ENCODE measurements at places on chromosomes 5 and 9.

DNA sequence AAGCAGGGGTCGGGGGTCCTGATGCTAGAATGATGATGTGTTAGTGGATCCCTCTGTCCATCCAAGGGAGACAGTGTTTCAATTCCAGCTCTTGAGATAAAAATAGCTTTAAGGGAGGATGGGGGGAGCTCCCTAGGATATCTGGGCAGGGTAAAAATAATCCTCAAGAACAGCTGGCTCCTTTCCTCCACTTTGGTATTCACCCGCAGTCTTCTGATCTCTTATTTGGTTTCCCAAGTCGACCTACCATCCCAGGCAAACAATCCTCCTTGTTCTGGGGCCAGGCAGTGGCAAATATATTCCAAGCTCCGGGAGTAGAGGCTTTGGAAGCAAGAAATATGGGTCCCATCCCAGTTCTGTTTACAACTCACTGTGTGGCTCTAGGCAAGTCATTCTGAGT, 14.5 kb upstream of the COL27A1 start:
- no peak for DNase-seq

- no peak for DNase-seq
These were observed 97.8 kb downstream of the INVS start for GRCh38 chr9:100196828-100197227.

DNA sequence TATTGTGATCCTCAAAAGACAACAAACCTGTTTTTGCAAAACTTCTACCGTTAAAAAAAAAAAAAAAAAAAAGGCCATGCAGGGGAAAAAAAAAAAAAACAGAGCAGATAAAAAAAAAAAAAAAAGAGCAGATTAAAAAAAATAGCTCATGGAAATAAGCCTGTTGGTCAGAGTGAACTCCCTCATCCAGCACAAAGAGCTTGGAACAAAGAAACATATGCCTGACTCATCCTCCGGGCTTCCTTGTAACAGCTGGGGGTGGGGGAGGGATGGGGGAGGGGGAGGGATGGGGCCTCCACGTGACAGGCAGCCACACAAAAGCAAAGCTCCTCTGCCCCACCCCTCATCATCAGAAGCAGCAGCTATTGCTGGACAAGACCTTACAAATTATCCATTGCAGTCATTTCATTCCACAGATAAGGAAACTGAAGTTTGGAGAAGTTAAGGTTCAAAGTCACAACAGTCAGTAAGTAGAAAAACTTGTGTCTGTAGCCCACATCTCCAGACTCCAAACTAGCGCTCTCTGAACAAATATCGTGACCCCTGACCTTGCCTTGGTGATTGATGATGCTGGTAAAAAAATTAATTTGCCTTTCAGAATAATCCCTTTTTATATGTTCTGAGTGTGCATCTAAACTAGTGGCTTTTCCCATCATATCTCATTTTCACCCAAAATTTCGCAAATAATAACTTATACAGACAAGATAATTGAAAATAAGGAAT, 38.9 kb downstream of the SLC35D2 start:
- DNase-seq = peak; percentile 5

- no peak for DNase-seq
These were observed 53.3 kb upstream of the ZBED3 start for GRCh38 chr5:77140350-77140749.

GRCh38 chr9:84512493-84512892, 157.0 kb upstream of the NTRK2 start:
- DNase-seq = no peak

GRCh38 chr9:90943341-90943740, 141.7 kb downstream of the SYK start:
- no peak for DNase-seq

- DNase-seq = no peak
These were observed 5.9 kb downstream of the SSNA1 start for GRCh38 chr9:137194388-137194787.

GRCh38 chr5:127813633-127814587, 110.7 kb downstream of the CCDC192 start:
- DNase-seq = no peak

- DNase-seq = no peak
These were observed 3.7 kb upstream of the RAI14 start for GRCh38 chr5:34652466-34652865.

GRCh38 chr5:148989567-148989966, 73.3 kb downstream of the SH3TC2 start:
- DNase-seq = no peak

DNA sequence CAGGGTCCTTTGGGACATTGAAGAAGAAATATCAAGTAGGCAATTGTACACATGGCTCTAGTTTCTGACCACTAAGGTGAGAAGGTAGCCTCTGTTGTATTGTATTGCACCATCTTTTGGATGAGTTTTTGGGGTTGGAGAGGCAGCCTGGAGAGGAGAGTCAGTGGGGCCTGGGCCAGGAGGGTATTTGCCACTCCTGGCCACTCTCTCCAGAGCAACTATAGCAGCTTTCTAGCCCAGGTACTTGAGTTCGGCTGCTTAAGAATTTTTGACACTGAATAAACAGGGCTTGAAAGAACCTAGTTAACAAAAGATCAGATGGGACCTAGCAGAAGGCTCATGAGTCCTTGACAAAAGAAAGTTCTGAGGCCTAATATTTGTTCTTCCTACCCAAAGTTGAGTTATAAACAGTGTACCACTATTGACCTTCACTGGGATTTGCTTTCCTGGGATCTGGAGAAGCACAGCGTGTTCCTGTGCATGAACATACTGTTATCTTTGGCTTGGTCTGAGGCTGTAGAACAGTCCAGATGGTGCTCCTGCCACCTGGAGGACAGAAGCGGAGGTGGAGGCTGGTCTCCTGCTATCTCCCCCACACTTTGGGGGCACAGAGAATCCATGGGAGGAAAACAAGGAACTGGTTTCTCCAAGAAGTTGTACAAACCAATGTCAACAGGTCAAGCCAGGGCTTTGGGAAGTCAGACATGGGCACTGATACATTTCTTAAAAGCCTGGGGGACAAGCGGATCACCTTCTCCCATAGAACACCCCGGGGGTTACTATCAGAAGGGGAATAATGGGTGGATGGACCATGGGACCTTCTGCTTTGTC, 110.4 kb upstream of the LIFR start:
- no peak for DNase-seq

GRCh38 chr5:136605638-136606037, 240.3 kb upstream of the TRPC7 start:
- no peak for DNase-seq

- no peak for DNase-seq
These were observed 277.8 kb downstream of the RAB3C start for GRCh38 chr5:58860680-58861079.

Measured in neuronal stem cell (in vitro differentiated cells).